Activated naive CD8-positive, alpha-beta T cell treated with anti-CD3 and anti-CD28 coated beads, Interleukin-2, amount 10 ng/mL, durations not matched to agents 7 days and 5 days (primary cell): ENCODE measurements at places on chromosomes 3 and 15. TPM values are rescaled to one million over a fixed set of nuclear protein-coding genes. Genes with fewer than 3 reads are reported as not detected.

The CACNA1D gene
- total RNA-seq, result not detected

The SNURF gene
- 21.6 TPM for total RNA-seq

DNA sequence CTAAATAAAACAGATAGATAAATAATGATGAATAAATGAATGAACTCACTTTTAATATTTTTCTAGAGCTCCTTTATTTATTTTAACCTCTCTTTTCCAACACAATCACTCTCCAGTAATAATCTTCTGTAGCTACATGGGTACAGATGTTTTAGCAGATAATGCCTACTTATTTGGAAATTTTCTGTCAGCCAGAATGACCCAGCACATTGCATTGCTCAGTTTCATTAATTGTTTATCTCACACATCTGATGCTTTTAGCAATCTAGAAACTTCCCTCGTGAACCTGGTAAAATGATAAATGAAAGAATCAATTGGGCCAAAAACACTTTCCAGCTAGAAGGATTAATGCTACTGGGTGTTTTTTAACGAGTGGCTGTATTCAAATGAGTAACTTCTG lies 14.9 kb upstream of the MYH15 start:
- DNase-seq, result no peak

DNA sequence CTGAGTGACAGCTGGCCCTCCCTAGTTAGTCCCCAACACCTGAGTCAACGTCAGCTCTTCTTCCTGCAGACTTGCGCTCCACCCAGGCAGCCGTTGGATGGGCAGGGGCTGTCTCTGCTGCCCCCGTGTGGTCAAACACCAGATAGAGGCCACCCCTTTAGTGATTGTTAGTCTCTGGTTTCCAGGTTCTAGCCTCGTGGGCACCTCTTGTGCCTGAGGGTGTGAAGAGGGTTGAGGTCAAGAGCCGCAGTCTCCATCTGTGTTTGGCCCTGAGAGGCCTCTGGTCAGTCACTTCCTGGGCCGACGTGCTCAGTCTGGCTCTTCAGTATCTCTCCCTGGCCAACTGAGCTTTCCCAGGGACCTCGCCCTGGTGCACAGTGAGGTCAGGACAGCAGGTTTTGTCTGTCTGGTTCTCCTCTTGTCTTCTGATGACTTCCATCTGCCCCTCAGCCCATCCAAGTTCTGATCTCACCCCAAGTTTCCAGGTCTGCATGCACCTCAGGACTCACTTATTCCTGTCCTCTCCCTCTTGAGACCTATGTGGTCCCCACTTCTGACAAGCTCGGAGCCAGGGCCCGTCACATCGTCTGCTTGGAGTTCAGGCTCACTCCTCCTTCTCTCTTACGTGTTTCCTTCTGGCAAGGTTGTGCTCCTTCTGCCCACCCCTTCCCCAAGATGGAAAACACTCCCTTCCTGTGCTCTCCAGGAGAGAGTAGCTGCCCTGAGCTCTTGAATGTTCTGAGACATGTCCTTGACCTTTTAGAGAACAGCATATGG lies 20.9 kb downstream of the CD276 start:
- DNase-seq, result peak; percentile 73

- no peak for DNase-seq
Measured at GRCh38 chr15:72783004-72783639, 436 bp downstream of the ADPGK start.

The PIERCE2 gene
- not detected for total RNA-seq

- no peak for DNase-seq
Measured at GRCh38 chr3:4158329-4158728, 144.8 kb upstream of the SETMAR start.

The PDZRN3 gene
- not detected for total RNA-seq

- DNase-seq, result no peak
Measured at GRCh38 chr15:47431501-47431900, 285.8 kb upstream of the SEMA6D start.

DNA sequence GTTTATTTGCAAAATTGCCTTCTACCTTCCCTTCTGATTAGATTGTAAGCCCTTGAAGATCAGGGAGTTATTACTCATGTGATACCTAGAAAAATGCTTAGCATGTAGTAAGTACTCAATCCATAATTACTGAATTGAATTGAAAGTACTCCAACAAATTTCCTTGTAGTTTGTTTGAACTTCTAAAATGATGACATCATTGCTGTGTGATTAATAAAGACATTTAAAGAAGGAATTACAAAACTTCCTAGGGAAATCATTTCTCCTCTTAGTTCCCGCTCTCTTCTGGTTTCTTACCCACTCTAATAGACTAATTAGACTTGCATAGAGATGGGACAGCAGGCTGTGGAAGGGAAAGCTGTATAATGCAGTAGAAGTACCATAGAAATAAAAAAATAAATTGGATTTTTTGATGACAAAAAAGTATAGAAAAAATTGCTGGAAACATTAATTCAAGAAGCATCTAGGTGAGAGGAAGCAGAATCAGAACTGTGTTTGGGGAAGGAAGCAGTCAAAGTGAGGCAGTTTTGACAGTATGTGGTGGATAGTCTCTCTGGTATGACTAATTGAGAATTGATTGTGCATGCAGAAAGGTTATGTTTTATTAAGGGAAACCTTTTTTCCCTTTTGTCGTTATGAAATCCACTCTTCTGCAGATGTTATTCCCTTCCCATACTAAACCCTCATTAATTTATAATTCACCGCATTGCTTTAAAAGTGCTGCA lies 93.0 kb downstream of the ALCAM start:
- DNase-seq, result no peak

DNA sequence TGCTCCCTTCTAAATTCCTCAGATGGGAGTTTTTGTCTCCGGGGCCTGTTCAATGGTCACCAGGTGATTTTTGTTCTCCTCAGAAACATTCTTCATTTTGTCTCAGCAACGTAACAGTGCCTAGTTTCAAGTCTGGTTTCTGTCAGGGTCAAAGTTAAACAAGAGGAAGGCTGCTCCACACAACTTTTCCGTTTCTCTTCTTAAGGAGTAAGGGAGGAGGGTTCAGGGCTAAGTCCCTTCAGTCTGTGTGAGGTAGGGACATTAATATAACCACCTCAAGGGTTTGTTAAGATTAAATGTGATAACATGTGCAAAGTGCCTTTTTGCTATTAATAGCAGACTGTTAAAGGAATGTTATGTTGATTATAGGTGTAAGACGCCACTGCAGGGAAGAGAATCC lies 41.8 kb downstream of the HOMER2 start:
- DNase-seq, result no peak

The SPINK8 gene
- total RNA-seq, result not detected

The ARGFX gene
- total RNA-seq, result not detected

DNA sequence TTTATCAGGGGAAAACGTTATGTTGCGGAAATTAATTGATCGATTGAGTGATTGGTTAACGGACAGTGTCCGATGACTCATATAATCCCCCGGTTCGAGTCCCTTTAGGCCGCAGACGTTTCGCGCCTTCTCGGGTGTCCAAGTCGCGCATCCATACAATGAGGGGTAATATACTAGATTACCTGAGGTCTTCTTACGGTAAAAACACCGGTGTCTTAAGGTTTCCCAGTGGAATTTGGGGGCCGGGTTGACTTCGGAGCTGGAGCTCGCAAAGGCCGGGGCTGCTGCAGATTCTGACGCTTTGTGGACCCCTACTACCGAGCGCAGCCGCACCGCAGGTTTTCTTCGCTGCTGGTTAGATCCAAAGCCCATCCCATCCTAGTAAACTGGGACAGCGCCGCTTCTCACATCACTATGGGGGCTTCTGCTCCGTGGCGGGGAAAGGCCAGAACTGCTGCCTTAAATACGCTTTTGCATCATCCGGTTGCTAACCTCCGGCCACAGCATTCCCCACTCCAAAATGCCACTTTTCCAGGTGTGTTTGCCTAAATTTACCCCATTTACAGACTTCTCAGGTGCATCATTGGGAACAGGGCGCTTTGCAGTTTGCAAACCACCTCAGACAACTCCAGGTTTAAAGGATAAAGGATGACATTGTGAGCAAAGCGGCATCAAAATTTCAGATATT lies 858 bp upstream of the SACM1L start:
- peak; percentile 58 for DNase-seq

DNA sequence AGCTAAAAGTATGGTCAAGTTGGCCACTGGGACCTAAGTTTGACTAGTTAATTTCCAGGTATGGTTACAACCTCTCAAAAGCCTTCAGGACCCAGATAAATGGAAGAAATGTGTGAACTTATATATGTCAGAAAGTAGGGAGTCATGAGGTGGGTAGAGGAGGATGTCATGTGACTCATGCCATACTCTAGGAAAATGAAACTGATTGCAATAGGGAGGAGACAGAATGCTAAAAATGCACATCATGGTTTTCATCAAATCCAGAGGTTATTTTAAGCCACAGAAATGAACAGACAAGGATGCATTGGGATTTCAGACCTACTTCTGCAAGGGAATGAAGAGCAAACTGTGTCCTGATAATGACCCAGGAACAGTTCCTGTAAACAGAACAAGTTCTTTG lies 310.0 kb downstream of the EDEM1 start:
- DNase-seq, result no peak

The SAMD7 gene
- not detected for total RNA-seq

- DNase-seq, result no peak
Measured at GRCh38 chr15:43789409-43789808, 2.7 kb upstream of the SERF2 start.

DNA sequence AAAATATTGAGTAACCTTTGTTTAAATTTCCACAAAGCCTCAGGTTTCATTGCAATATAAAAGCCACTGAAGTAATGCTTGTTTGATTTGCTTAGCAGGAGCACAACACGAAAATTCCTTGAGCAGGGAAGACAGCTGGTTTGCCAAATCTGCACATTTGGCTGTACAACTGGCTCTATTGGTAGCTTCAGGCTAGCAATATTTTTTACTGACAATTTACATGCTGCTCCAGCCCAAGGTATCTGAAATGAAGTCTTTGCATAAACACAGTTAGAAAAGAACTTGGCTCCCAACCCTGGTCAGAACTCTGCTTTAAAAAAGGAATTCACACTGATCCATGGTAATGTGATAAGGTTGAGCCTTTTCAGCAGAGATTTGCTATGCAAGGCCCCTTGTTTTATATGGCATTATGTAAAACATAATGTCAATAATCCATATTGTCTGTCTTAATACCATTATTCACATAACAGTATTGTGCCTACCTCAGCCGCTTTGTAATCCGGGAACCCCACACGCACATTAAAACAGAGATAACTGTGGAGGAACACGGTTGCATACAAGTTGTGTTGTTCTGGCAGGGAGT lies 55.7 kb upstream of the CHL1 start:
- no peak for DNase-seq

The KNG1 gene
- total RNA-seq, result not detected

- no peak for DNase-seq
Measured at GRCh38 chr3:71090207-71090606, 493.3 kb downstream of the FOXP1 start.

The SEMA7A gene
- total RNA-seq, result 15.8 TPM

- DNase-seq, result no peak
Measured at GRCh38 chr3:16254916-16255315, 9.8 kb downstream of the DPH3 start.

The PIGZ gene
- total RNA-seq, result 1.4 TPM

The SORD gene
- 7.6 TPM for total RNA-seq

The SYNM gene
- total RNA-seq, result 6.7 TPM

GRCh38 chr15:48963524-48964113 lies at the start of gene SHC4:
TSS of gene SHC4 (minus strand) at chr15:48963919. CDS start at chr15:48963015, 904 bp downstream.
- DNase-seq, result no peak

The TMEM266 gene
- not detected for total RNA-seq

DNA sequence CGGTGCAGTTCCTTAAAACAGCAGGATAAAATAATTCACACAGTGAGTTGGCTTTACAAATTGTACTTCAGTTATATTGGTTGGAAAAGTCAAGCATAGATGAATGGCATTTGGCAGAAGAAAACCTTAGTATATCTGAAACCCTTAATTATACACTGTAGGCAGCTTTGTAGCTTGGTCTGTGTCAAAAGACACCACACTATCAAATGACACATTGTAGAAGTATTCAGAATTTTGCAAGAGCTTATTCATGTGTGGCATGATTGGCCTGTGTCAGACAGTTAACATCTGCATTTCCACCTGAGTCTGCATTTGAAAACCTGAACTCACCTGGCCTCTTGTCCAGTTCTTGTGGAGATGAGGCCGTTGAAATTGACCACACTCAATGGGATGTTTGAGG lies 13.8 kb downstream of the TMEM266 start:
- no peak for DNase-seq

GRCh38 chr3:107224026-107224596 lies 153.1 kb upstream of the CCDC54 start:
- DNase-seq, result no peak

GRCh38 chr15:43383070-43383469 lies 12.2 kb downstream of the TUBGCP4 start:
- no peak for DNase-seq

- no peak for DNase-seq
Measured at GRCh38 chr3:149844091-149844490, 31.1 kb downstream of the RNF13 start.

GRCh38 chr15:32706704-32707103 lies 11.1 kb upstream of the GREM1 start:
- DNase-seq, result no peak

DNA sequence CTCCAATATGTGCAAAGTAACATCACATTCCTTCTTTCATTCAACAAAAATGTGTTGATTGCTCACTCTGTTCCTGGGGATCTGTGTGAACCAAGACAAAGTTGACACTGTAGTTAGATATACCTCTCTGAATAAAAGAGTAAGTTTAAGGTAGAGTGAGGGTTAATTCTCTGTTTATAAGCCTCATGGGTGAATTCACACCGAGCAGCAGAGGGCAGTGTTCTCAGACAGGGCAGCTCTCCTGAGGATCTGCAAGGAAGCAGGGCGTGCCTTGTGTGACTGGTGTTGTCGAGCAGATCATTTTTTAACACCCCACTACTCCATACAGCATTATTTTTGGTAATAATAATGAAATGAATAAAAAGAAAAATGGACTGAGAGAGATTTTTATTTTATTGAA lies 34.4 kb downstream of the PAQR9 start:
- no peak for DNase-seq
